Cardiac septum (tissue), 1 donor: ENCODE measurements at places on chromosomes 6 and 20. TPM values are rescaled to one million over a fixed set of nuclear protein-coding genes. Genes with fewer than 3 reads are reported as not detected.

DNA sequence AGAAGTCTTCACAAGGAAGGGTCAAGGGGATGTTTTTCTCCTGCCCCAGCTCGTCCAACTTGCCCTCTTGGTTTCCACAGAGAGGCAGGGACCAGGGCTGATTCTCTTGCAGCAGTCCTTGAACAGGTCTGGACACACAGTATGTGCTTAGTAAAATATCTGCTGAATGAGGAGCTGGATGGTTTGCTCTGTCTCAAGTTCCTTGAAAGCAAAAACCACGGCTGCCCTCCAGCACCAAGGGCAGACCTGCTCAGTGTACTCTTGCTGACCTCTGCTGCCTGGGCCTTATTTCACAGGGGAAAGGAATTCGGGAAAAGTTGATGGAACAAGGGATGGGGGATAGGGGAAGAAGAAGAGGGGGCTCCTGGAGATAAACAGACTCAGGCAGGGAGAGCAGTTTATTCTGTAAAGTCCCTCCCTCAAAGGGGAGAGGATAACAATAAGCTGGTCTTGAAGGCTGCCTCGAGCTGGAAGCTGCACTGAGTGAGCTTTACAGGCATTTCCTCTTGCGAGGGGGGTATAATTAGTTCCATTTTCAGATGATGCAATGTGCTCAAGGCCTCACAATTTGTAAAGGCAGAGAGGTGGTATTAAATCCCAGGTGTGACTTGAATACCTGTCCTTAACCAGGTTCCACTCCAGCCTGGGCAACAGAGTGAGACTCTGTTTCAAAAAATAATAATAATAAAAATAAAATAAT, 10.3 kb downstream of the KCNK5 start:
- no peak for DNase-seq

- no peak for DNase-seq
Observed at GRCh38 chr20:8127553-8128255, 4.4 kb upstream of the PLCB1 start.

GRCh38 chr20:35018590-35019371, 63.1 kb downstream of the MYH7B start:
- DNase-seq: no peak

The STX16 gene
- 33.1 TPM for total RNA-seq

DNA sequence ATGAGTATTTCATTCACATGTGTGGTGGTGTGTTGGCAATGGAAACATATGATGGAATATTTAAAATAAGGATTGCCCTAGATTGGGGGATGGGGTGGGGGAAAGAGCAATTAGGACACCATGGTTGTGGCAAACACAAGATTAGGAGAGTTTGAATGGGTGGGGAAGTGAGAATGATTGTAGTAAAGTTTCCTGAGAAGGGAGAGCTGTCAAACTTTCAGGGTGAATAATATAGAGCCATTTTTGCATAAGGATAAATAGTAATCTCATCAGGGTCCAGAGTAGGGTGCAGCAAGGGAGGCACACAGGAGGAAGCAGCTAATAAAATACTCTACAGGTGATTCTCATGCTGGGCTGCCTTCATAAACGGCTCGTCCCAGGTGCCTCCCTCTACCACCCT, 294.9 kb upstream of the MARCKS start:
- DNase-seq: no peak

GRCh38 chr6:90892271-90892670, 305.4 kb upstream of the MAP3K7 start:
- DNase-seq: no peak

The MCCD1 gene
- not detected for total RNA-seq

- no peak for DNase-seq
Observed at GRCh38 chr6:35069262-35069661, 71.9 kb downstream of the TCP11 start.

GRCh38 chr6:145744619-145745018, 9.3 kb upstream of the EPM2A start:
- DNase-seq: no peak
